ENCODE measurements at places on chromosomes 16 and 17.

DNA sequence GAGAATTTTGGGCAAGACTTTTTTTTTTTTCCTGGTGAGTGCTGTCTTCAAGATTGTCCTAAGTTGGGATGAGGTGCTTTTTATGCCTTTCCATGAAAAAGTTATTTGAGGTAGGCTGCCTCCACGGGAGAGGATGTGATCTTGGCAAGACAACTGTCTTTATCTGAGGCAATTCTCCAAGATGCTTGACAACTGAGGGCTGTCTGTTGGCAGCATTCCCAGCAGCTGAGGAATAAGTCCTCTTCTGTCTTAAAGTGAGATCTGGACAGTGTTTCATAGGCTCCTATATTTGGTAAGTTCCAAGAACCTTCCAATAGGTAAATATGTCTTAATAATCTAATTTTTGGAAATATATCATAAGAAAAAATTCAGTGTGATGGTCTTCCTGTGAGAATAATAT is 662.0 kb downstream of the CDH11 start:
- DNase-seq = no peak

GRCh38 chr17:14336418-14336817 is 35.5 kb downstream of the HS3ST3B1 start:
- DNase-seq = no peak

DNA sequence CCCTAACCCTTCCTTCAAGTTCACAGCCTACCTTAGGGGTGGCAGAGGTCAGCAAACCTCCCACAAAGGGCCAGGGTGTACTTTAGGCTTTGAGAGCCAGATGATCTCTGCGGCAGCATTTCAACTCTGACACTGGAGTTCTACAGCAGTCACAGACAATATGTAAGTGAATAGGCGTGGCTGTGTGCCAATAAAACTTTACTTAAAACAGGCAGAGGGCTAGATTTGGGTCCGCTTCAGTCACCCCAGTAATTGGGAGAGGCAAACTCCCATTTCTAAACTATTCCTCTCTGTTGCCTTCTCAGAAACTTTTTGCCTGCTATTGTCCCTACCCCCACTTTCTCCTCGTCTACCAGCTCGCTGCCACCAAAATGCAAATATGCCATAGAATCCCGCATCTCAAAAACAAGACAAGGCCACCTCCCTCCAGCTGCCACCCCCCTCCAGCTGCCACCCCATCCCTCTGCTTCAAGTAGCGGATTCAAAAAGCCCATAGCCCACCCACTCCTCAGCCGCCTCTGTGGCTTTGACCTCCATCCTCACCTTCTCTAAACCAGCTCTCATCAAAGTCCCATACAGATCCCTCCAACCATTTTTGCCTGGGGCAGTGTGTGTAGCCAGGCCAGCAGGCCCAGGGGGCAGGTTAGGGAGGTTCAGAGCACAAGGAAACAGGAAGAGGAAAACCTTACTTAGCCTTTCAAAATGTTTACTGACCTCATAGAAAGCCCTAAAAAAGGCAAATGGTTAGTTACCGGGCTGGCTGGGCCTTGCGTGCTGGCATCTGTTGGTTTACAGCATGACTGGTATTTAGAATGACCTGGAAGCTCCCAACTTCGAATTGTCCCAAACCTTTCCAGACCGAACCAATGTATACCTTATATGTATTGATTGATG is 19.9 kb upstream of the DNAH17 start:
- DNase-seq = no peak

- DNase-seq = no peak
Measured at GRCh38 chr17:62178579-62178978, 113.5 kb upstream of the MED13 start.

GRCh38 chr17:8481089-8481488 is 45.4 kb downstream of the NDEL1 start:
- no peak for DNase-seq

- no peak for DNase-seq
Measured at GRCh38 chr16:9976601-9977000, 205.6 kb downstream of the GRIN2A start.

- DNase-seq = peak; percentile 78
Measured at GRCh38 chr17:77373299-77374169, 232.8 kb downstream of the SEC14L1 start.

GRCh38 chr17:14741491-14741890 is 440.6 kb downstream of the HS3ST3B1 start:
- no peak for DNase-seq

DNA sequence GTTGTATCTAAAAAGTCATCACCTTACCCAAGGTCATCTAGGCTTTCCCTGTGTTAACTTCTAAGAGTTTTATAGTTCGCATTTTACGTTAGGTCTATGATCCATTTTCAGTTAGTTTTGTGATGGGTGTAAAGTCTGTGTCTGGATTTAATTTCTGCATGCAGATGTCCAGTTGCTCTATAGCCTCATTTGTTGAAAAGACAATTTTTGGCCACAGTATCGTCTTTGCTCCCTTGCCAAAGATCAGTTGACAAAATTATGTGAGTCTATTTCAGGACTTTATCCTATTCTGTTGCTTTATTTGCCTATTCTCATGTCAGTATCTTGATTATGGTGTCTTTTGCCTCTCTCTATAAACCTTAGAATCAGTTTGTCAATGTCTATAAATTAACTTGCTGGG is 85.1 kb downstream of the METRNL start:
- DNase-seq = no peak

- DNase-seq = no peak
Measured at GRCh38 chr16:47060596-47060995, 83.1 kb downstream of the NETO2 start.

GRCh38 chr17:42287977-42288802 is at the start of gene STAT5A:
Gene STAT5A (plus strand): TSS chr17:42288498. CDS start chr17:42289412, 914 bp downstream.
- peak; percentile 96 for DNase-seq

GRCh38 chr17:74485022-74485743 is 18.7 kb downstream of the CD300A start:
- no peak for DNase-seq

DNA sequence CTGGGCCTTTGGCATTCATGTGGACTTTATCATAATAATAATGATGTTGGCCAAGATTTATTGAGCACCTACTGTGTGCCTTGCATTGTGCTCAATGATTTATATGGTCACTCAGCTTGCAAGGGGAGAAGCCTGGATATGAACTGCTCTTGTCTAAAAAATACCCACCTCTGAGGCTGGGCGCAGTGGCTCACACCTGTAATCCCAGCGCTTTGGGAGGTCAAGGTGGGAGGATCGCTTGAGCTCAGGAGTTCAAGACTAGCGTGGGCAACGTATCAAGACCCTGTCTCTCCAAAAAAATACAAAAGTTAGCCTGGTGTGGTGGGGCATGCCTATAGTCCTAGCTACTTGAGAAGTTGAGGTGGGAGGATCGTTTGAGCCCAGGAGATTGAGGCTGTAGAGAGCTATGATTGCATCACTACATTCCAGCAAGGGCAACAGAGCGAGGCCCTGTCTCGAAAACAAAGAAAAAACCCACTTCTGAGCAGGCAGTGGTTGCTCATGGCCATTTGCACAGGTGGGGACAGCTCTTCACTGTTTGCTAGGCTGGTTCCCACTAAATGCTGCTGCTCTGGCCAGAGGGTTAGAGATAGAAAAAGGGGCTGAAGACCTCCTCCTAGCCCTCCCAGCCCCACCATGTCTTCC is 4.3 kb upstream of the ADGRG1 start:
- DNase-seq = no peak

GRCh38 chr16:81610144-81610842 is 165.7 kb downstream of the CMIP start:
- DNase-seq = peak; percentile 90

DNA sequence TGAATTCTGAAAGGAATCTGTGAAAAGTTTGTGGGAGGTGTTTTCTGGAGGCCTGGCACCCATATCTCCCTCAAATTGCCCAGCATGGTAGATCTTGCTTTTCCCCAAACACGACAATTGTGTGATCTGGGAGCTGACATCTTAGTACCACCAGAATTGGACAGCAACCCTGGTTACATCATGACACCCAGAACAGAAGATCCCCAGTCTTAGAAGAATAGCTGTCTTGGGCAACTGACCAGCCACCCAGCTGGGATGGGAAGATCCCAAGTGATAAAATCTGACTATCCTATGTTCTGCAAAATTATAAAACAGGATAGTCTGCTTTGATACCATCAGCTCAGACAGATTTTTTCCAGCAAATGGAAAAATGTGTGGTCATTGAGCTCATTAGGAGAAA is 235.3 kb downstream of the CDH13 start:
- DNase-seq = no peak

DNA sequence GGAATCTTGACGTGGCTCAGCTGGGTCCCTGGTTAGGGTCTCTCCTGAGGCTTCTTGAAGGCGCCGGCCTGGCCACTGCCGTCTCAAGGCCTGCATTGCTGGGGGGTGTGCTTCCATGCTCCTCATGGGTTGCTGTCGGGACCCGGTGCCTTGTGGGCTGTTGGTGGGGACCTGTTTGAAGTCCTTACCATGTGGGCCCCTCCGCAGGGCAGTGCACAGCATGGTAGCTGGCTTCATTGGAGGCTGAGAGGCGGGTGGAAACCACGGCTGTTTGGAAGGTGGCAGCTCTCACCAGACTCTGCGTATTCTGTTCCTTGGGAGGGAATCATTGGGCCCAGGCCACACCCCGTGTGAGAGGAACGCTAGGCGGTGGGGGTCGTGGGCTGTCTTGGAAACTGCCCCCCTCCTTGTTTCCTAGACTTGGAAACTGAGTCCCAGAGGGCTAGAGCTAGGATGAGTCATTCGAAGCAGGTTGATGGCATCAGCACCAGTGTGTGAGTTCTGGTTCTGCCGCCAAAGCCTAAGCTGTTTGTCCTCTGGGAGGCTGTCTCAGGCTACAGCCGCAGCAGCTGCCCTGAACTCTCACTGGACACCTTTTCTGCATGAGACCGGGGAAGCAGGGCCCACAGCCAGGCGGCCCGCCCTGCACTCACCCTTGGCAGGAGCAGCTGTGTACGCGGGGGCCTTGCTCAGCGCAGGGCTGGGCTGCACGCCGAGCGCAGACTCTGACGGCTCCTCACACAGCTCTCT is 35.2 kb downstream of the ZNF750 start:
- peak; percentile 91 for DNase-seq

GRCh38 chr17:29483503-29483902 is 83.3 kb downstream of the ABHD15 start:
- no peak for DNase-seq

DNA sequence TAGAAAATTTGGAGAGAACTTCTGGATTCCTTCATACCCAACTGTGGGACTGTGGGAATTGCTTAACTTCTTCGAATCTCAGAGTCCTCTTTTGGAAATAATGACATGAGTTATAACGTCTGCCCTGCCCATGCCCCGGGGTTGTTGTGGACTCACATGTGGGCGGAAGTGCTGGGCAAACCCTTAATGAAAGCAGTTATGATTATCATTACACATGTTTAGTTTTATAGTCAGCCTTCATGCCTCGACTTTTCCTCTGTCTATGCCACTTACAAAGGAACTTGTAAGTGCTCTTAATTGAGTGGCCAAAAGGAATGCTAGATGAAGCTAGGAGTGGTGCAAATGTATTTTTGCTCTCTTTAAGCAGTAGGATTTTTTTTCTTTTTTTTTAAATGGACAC is 3.9 kb downstream of the KRT27 start:
- DNase-seq = no peak

GRCh38 chr16:85364323-85365040 is 248.6 kb upstream of the GSE1 start:
- no peak for DNase-seq

- DNase-seq = no peak
Measured at GRCh38 chr17:9813166-9813565, 8.7 kb downstream of the GSG1L2 start.

GRCh38 chr17:78769196-78769773 is 12.8 kb downstream of the CYTH1 start:
- no peak for DNase-seq

- DNase-seq = no peak
Measured at GRCh38 chr17:9928601-9929333, 23.7 kb upstream of the RCVRN start.

GRCh38 chr17:56710986-56711385 is 117.5 kb downstream of the NOG start:
- no peak for DNase-seq

DNA sequence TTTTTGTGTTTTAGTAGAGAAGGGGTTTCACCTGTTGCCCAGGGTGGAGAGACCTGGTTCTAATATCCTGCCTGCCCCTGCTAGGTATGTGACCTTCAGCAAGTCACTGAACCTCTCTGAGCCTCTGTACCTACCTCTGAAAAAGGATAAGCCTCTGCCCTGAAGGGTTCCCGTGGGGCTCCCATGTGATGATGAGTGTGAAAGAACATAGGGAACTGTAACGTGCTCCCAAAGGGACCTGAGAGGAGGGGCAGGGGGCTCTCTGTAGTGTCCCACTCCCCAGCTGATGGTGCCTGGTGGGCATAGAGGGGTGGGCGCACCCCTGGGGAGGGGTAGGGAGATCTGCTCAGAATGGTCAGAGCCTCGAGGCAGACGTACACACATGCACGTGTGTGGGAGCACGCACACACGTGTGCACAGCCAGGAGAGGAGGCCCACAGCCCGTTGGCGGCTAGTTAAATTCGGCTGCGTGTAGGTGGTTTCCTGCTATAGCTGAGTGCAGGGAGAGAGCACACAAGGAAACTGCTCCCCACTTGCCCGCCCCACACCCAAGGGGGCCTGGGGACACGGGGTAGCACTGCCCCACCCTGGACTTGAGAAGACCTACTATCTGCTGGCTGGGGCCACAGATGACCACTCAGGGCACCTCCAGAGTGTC is 6.7 kb downstream of the KCNH4 start:
- no peak for DNase-seq

- DNase-seq = no peak
Measured at GRCh38 chr16:84751947-84752346, 52.1 kb downstream of the USP10 start.

DNA sequence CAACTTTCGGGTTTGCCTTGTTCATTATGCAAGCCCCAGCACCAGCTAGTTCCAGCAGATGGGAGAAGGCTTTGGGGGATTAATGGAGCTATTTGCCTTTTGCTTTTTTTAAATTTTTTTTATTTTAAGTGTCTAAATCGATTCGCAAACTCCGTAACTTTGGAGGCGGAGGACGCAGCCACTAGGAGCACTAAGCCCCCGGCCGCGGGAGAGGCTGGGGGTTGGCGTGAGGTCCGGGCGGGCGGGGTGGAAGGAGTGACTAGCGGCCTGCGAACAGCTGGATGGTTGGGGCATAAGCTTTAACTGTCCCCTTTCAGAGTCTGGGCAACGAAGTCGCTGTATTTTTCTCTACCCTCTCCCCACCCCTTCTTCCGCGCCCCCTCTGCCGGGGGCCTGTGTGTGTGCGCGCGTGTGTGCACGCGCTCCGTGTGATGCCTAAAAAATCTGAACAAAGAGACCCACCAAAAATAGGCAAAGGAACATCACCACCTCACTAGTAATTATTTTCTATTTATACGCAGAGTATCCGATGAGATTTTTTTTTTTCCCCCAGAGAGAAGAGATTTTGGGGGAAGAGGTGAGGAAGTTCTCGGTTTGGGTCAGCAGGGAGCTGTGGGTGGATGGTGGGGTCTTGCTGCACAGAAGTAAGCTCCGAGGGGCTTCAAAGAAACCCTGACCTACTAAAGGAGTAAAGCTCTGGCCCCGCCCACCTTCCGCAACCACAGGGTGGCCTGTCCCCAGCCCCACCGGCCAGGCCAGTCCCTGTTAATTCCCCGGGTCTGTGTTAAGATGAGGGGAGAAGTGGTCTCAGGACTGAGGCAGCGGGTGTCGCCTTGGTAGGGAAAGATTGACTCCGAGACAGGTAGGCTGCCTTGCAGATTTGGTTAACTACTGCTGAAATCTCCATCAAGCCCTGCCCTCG is 2.3 kb downstream of the SHISA9 start:
- no peak for DNase-seq

- peak; percentile 43 for DNase-seq
Measured at GRCh38 chr17:38578229-38579082, 27.3 kb downstream of the SRCIN1 start.

GRCh38 chr17:17491546-17491988 is 4.6 kb downstream of the RASD1 start:
- peak; percentile 41 for DNase-seq

GRCh38 chr17:50640686-50641351 is 6.1 kb downstream of the ABCC3 start:
- peak; percentile 64 for DNase-seq
